ENCODE measurements at places on chromosomes 4 and X. TPM values are rescaled to one million over a fixed set of nuclear protein-coding genes. Genes with fewer than 3 reads are reported as not detected.

Gene SPATA18
- total RNA-seq, result 3.1 TPM

DNA sequence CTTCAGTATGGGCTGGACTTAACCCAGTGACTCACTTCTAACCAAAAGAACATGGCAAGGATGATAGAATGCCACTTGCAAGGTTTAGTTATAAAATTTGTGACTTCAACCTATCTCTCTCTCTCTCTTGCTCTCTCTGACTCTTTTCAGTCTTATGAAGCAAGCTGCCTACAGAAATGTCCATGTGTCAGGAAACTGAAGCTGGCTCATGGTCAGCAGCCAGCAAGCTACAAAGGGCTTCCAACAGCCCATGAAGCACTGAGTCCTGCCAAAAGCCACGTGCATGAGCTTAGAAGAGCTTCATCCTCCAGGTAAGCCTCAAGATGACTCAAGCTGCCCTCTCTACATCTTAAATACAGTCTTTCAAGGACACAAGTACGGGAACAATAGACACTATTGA, 100.3 kb downstream of the HS3ST1 start:
- no peak for DNase-seq

- DNase-seq, result no peak
Measured at GRCh38 chr4:17203797-17204196, 305.4 kb upstream of the LDB2 start.

DNA sequence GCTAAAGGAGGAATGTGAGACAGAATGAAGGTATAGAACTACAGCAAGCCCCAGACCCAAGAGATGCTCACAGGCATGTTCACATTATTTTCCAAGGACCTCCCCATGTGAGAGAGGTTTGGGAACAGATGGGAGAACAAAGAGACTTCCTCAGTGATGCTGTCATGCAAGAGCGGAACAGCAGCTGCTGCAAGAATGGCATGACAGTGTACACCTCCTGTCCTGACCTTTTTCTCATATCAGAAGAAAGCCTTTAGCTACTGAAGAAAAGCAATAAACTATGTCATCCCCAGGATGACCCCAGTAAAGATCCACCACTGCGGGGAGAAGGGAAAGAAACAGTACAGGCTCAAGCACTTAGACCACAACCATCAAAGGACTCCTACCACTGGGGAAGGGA, 7.2 kb downstream of the PRDM5 start:
- DNase-seq, result no peak

Gene RIBC1
- 0.62 TPM for total RNA-seq

DNA sequence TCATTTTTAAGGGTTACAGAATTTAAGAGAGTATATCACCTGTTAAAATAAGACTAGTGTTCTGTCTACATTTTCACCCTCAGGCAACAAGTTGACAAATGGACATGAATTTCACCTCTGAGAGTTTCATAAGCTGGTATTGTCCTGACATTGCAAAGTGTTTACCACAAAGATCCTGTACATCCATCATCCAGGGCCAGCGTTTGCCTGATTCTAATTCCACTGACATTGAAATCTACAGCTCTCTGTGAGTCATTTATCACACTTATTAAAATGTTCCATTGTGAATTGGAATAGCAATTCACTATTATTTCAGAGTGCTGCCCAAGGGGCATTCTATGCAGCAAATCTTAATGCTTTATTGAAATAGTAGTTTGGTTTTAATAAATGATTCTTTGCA, 1499.4 kb upstream of the PCDH7 start:
- no peak for DNase-seq

Gene TMPRSS11D
- not detected for total RNA-seq

Gene LGI2
- total RNA-seq, result 3.6 TPM

Gene HPGDS
- 3.1 TPM for total RNA-seq

DNA sequence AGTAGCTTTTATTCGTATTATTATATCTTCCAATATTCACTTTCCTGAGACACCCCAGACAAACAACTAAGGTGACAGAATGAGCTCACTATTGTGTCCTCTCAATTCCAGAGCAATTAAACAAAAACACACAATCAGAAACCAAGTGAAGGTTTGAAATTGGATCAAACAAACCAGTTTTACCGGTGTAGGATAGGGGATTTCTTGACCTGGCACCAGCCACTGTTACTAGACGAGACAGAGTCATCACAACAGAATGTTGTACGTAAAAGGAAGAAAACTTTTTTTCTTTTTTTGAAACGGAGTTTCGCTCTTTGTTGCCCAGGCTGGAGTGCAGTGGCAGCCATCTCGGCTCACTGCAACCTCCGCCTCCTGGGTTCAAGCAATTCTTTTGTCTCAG, 43.7 kb downstream of the LDOC1 start:
- DNase-seq, result no peak

DNA sequence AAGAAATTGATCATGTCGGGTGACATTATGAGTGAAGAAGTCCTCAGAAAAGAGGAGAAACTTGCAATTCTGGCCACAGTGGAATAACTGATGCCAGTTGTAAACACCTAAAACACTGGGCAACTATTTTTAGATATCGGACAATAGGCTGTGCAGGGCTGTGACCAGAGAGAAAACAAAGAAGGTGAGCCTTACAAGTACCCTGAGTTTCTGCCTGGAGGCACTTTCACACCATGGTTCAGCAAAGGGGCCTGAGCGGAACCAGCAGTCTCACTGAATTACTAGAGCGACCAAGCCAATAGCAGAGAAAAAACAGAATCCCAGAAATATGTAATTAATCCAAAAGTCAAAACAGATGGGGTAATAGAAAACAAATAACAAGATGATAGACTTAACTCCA, 11.2 kb downstream of the IRAK1 start:
- no peak for DNase-seq

DNA sequence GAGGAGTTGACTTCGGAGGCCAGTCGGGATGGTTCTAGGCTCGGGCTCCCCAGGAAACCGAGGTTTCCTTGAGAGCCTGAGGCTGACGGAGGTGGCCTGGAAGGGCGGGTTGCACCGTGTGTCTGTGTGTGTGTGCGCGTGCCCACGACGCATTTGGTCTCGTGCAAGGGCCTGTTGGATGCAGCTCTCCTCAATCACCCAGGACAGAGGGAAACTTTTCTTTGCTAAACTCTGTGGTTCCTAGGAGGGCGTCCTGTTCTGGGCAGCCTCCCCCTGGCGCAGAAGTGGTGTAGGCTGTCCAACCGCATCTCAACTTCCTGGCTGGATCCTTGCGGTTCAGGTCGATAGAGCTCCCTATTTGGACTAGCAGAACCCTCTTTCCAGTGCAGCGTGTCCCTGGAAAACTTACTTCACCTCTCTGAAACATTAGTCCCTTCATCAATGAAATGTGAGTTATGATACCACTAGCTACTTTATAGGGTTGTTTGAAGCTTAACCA, 973 bp downstream of the STK32B start:
- DNase-seq, result no peak

Gene XAGE1A
- not detected for total RNA-seq

DNA sequence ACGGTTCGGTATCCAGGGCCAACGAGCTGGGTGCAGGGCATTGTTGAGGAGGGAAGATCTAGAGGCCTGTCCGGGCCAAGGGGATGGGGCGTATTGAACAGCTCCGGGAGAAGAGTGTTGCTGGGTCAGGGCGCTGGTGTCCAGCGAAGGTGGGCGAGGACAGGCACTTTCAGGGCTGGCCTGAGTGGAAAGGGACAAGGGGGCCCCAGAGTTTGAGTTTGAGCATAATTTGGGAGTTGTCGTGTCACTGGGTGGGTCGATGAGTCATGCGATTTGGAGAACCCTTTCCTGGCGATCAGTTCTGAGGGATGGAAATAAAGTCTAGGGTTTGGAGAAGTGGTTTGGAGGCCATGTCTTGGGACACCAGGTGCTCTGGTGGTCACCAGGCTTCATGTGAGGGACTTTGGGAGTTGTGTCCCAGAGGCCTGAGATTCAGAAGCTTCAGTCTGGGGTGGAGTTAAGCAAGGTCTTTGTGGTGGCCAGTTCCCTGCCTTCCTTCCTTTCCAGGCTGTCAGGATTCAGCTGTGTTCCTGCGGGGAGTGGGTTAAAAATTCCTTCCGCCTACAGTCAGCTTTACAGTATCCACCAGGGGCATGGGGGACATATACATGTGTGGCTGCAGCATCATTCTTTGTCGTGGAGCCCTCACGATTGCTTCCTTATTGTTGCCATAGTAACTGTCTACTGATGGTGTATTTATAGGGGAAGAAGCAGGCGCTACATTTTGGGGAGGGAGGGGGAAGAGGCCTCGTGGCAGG, 504 bp downstream of the PRRG3 start:
- no peak for DNase-seq

GRCh38 chr4:120316416-120316815, 249.8 kb upstream of the MAD2L1 start:
- no peak for DNase-seq

Gene NRK
- 2.1 TPM for total RNA-seq

GRCh38 chr4:21872101-21872500, 76.5 kb downstream of the KCNIP4 start:
- no peak for DNase-seq

GRCh38 chrX:133290076-133290475, 71.9 kb upstream of the TFDP3 start:
- DNase-seq, result no peak

Gene HDAC8
- total RNA-seq, result 18.6 TPM

- DNase-seq, result no peak
Measured at GRCh38 chr4:73979407-73979957, 2.3 kb downstream of the PF4 start.

Gene OCRL
- 9.3 TPM for total RNA-seq

Gene BRCC3
- total RNA-seq, result 16.5 TPM

Gene NUDT11
- 0.14 TPM for total RNA-seq

GRCh38 chrX:2682565-2683177, 8.4 kb upstream of the CD99 start:
- no peak for DNase-seq

GRCh38 chr4:53906606-53907190, 157.7 kb downstream of the CHIC2 start:
- DNase-seq, result no peak

Gene DCAF12L2
- total RNA-seq, result 0.11 TPM

DNA sequence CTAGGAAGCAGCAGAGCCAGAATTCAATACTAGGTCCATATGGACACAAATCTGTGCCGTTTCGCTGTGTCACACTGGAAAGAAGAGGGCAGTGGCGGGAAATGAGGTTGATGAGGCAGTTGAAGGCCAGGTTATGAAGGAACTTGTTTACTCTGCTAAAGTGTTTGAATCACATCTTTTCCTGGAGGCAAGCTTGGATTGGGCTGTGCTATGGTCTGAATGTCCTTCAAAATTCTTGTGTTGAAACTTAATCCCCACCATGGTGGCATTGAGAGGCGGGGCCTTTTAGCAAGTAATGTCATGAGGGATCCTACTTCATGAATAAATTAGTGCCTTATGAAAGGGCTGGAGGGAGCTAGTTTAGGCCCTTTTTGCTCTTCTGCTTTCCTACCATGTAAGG, 2.1 kb upstream of the ERCC6L start:
- no peak for DNase-seq

DNA sequence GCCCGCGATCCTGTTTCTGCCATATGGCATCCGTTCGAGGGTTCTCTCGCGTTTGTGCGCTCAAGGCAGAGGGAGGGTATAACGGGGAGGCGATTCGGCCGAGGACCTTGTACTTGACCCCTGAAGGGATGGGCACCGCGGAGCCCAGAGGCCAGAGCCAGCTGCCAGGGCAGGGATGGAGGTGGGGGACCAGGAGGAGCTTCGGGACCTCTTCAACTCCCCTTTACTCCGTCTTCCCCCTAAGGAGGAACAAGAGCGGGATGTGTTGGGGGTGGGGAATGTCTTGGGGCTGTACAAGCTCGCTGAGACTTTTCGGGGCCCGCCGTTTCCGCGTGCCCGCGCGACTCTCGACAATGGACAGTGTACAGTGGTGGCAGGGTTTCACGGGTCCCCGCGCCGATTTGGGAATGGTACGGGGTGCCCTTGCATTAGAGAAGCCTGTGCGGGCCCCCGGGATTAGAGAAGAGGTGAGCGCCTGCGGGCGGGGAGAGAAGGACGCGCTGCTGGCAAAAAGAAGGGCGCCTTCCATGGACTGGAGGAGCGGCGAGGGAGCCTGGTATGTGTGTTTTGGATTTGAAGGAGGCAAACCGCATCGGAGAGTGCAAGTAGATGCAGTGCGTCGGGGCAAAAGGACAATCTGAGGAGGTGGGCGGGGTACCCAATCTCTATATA, 760 bp downstream of the UGT8 start:
- no peak for DNase-seq

Gene ITGB1BP2
- total RNA-seq, result 105 TPM

GRCh38 chr4:91936311-91936710, 367.5 kb upstream of the GRID2 start:
- no peak for DNase-seq

DNA sequence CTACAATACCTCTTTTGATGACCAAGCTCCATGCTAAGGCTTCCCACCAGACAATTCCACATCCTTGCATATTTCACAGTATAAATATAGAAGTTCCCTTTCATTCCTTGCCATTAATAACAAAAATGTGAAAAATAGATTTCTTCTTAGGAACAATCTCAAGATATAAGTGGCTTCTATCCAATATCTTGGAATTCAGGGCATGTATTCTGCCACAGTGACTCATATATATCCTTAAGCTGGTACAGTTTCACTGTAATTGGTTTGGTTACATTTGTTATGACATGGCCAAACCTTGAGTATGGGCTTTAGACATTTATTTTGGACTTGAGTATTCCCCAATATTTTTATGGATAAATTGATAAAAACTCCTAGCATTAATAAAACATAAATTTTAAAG, 181.7 kb upstream of the DDX53 start:
- DNase-seq, result no peak

DNA sequence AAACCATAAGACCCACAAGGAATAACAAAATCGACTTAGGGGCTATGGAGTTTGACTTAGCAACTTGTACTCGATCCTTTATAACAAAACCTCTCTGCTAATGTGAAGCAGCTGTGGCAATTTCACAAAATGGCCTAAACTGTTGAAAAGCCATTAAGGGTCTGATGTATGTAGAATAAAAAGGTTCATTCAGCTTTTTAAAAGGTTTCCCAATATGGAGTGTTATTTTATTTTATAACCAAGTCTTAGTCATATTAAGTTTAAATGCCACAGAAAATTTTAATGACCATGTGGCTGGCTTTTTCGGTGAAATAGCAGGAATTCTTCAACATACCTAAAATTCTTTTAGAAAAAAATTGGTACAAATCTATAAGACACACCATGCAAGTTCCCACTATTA, 291.8 kb upstream of the HAND2 start:
- DNase-seq, result no peak

GRCh38 chr4:177461606-177462005, 19.4 kb upstream of the AGA start:
- DNase-seq, result no peak

GRCh38 chr4:20554134-20554533, 146.1 kb upstream of the PACRGL start:
- no peak for DNase-seq

All from Right ventricle myocardium inferior (tissue), 1 donor.